ENCODE measurements at places on chromosomes 7 and 10.

DNA sequence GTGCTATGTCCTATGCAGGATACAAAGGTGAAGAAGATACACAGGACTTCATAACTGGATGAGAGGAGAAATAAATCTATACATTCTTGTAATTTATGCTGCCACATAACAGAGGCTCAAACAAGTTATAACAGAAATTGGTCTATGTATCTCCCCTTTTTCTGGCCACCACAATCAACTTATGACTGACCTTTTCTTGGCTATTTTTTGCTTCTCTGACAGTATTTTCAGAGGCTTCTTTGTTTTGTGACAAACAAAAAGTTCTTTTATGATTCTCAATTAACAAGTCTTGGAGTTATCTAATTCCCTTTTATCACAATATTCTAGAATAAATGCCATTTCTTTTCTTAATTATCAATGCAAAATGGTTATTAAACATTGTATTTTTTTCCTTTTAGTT, 953.0 kb upstream of the ZWINT start:
- DNase-seq: no peak

DNA sequence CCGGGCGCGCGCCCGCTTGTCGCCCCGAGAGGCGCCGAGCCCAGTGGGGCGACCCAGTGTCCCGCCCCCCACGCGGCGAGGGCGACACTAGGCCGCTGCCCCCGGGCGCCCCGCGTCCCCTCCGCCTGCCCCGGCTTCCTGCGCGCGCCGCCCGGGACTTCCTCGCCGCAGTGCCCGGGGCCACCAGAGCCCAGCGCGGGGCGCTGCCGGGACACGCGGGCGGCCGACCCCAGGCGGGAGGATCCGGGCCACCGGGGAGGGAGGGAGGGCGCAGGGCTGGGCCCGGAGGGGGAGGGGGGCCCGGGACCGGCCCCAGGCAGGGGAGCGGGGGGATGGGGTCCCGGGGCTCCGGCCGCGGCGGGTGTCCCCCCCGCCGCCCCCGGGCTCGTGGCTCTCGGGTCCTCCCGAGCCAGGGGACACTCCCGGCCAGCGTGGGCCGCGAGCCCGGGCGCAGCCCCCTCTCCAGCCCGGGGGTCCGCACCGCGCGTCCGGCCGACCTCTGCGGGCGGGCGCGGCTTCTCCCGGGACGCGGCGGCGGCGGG, 435 bp upstream of the PWWP2B start:
- peak; percentile 45 for DNase-seq

DNA sequence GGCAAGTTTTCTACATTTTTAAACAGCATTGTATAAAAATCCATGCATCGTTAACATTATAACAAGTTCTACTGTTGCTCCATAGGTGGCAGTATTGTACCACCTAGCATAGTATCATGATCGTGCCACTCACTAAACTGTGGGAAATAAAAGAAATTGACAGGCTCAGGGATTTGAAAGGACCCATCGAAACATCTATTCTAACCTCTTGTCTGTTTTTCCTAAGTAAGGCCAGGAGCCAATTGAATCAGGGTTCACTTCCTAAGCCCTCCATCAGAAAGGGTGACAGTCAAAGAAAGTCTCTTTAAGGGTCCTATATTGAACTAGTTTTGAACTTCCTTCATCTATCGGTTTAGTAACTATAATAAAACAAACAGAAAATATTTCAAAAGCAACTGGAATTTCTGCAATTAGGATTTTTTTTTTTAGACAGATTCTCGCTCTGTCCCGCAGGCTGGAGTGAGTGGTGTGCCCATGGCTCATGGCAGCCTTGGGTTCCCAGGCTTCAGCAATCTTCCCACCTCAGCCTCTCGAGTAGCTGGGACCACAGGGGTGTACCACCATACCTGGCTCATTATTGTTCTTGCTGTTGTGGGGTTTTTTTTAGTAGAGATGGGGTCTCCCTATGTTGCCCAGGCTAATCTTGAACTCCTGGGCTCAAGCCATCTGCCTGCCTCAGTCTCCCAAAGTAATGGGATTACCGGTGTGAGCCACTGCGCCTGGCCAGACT, 9.4 kb downstream of the HACD1 start:
- DNase-seq: peak; percentile 47

GRCh38 chr10:14084875-14085274, 245.8 kb downstream of the FRMD4A start:
- peak; percentile 43 for DNase-seq

- no peak for DNase-seq
Measured at GRCh38 chr10:46264336-46264735, 22.5 kb upstream of the ANTXRL start.
